Common myeloid progenitor, CD34-positive (primary cell): ENCODE measurements at places on chromosomes 7 and 10.

- DNase-seq, result no peak
Observed at GRCh38 chr7:139782932-139783331, 5.1 kb upstream of the HIPK2 start.

DNA sequence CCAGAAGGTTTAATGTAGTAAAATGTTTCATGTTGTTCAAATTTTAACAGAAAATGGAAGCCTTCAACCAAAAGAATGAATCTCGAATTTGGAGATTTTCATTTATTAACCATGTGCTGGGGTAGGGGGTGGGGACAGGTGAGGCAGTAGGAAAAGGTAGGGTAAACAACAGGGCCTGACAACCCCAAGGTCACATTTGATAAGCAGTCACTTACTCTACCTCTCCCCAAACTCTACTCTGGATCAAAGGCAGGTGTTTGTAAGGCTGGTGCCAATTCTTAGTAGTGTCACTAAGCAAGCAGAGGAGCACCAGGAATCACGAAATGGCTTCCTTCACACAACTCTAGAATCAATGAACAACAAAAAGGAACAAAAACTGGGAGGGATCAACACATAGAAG, 138.0 kb downstream of the ZFAND4 start:
- DNase-seq, result no peak

- DNase-seq, result peak; percentile 82
Observed at GRCh38 chr10:32379318-32379949, 32.5 kb upstream of the EPC1 start.

DNA sequence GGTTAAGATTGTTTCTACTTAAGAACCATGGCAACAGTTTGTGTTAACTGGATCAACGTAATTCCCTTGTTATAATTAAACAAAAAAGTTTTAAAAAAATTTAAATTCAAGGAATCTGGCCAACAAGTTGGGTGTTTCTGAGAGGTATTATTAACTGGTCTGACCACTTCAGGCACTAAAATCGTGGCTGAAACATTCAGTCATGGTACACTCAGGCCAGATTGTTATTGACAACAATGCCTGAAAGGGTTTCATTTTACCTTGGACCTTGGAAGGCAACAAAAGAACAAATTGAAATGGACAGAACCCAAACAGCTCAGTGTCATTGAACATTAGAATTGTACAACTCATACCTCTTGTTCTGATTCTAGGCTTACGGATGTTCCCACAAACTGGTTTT, 103.3 kb upstream of the ARMC3 start:
- no peak for DNase-seq

DNA sequence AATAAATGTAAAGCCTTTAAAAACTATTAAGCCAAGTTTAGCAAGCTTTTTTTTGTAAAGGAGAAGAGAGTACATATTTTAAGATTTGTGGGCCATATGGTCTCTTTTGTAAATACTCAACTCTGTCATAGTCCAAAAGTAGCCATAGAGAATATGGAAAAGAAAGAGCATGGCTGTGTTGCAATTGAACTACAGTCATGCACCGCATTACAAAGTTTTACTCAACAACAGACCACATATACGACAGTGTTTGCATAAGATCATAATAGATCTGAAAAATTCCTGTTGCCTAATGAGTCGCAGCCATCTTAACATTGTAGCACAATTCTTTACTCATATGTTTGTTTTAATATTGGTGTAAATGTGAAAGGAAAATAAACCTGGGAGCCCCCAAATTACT, 440.8 kb downstream of the HTR7 start:
- no peak for DNase-seq

DNA sequence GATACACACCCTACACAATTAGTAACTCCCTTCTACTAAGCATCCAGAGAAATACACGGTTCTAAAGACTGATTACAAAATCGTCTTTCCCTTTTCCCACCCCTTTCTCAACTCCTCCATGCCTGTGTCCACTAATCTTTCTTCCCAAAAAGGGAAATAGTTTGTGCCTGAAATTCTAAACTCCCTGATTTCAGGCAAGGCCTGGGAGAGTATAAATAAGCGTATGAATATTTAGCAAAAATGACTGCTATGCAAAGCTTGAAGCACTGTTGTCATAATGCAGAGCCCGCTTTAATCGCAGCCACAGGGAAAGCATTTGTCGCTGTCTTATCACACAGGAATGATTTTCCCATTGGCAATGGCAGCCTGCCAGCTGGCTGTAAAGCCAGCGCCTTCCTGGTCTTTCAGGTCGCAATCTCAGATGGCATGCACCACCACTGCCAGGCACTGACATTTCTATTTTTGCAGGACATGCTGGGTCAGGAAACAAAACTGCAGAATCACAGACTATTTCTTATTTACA, 142.9 kb upstream of the PCGF5 start:
- DNase-seq, result no peak

DNA sequence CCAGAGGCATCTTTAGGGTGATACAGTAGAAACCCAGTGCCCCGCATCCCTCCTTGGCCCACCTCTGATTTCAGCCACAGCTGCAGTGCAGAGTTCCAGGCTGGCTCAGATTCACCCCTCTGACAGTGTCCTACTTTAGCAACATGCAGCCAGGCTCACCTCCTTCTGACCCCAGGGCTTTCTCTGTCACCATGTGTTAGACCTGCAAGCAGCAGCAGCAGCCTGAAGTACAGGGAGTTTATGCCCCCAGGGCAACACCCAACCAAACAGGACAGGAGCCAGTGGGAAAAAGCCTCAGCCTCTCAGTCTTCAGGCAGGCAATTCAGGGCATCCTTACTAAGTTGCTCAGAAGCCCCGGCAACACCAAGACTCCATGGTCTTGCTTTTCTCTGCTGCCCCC, 109.0 kb upstream of the PLXNA4 start:
- DNase-seq, result no peak

GRCh38 chr7:44470135-44470479, 20.4 kb downstream of the NUDCD3 start:
- DNase-seq, result no peak

GRCh38 chr10:93554760-93555432, 11.6 kb upstream of the FFAR4 start:
- peak; percentile 90 for DNase-seq
